ENCODE measurements at places on chromosomes 5 and 9.

DNA sequence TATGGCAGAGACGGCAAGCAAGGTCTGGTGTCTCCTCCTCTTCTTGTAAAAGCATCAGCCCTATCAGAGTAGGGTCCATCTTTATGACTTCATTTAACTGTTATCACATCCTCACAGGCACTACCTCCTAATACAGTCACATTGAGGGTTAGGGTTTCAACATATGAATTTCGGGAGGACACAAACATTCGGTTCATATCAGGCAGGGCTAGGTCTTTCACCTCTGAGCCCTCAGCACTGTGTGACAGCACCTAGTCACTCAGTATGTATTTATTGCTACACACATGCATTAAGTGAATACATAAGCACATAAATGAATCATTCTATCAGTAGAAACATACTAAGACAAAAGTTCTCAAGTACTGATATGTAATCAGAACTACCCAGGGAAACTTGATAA lies 9.4 kb upstream of the BTF3 start:
- DNase-seq = no peak

DNA sequence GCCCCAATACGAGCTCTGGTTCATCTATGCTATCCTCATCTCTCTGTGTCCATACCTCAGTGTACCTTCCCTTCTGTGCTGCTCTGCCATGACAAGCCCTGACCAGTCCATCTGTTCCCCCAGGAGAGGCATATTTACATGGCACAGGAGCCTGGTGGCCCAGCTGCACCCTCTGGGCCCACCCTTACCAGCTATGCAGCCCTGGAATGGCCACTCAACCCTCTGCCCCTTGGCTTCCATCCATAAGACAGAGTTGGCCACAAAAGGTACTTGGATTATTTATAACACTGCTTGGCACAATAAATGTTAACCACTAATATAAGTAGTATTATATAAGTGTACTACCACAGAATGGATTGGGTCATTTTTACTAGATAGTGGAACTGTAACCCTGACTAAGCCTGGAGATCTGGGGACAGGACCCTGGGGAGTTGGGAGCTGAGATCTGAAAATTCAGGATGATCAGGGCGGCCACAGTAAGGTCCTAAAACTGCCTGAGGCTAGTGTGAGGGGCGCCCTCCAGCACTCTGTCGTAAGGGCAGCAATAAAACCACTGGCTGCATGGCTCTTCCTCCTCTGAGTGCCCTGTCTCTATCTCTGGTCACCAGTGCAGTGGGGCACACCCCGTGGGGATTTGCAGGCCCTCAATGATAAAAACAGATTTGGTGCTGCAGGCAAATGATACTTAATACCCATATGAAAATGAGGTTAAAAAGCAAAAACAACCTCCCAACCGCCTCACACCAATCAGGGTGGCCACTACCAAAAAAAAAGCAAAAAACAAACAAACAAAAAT lies 65.8 kb downstream of the SEMA4D start:
- DNase-seq = no peak

GRCh38 chr9:133945314-133945975 lies 46.7 kb downstream of the VAV2 start:
- DNase-seq = no peak

DNA sequence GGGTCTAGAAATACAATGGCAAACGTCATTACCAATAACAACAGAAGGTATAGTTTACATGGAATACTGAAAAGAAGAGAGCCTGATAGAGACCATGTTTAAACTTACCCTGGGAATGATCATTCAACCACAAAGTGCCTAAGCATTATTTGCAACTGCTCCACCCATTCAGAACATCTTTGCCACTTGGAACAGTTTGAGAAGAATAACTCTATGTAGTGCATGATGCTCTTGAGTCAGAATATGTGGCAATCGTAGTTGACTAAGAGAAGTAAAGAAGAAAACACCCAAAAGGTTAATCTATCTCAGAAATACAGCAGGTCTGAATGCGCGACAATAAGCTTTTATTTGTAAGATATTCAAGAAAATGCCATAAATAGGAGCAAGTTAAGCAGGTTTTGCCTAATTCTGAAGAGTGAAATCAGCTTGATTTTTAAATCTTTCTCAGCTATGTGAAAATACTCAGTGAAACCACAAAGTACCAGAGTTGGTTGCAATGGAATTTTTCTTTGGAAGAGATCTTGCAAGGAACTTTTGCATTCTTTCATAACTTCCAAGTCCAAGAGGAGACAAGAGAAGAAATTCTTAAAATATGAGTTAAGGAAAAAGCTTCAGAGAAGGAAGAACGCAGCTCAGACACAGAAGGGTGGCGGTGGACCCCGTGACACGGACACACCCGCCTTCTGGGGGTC lies 64.3 kb downstream of the HABP4 start:
- DNase-seq = no peak

- DNase-seq = no peak
Observed at GRCh38 chr5:60594715-60595477, 105.1 kb downstream of the DEPDC1B start.

DNA sequence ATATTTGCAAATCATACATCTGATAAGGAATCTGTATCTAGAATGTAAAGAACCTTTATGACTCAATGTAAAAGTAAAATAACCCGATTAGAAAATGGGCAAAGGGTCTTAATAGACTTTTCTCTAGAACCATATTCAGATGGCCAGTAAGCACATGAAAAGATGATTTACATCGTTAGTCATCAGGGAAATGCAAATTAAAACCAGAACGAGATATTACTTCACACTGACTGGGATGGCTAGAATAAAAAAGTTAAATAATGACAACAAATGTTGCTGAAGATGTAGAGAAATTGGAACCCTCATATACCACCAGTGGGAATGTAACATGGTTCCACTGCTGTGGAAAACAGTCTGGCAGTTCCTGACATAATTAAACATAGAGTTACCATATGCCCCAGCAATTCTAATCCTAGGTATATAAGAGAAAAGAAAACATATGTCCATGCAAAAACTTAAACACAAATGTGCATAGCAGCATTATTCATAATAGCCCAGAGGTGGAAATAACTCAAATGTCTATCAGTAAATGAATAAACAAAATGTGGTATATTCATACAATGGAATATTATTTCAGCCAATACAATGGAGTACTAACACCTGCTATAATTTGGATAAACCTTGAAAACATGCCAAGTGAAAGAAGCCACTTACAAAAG lies 100.4 kb upstream of the MAMDC2 start:
- DNase-seq = no peak
